ENCODE measurements at places on chromosomes 16 and 17.

DNA sequence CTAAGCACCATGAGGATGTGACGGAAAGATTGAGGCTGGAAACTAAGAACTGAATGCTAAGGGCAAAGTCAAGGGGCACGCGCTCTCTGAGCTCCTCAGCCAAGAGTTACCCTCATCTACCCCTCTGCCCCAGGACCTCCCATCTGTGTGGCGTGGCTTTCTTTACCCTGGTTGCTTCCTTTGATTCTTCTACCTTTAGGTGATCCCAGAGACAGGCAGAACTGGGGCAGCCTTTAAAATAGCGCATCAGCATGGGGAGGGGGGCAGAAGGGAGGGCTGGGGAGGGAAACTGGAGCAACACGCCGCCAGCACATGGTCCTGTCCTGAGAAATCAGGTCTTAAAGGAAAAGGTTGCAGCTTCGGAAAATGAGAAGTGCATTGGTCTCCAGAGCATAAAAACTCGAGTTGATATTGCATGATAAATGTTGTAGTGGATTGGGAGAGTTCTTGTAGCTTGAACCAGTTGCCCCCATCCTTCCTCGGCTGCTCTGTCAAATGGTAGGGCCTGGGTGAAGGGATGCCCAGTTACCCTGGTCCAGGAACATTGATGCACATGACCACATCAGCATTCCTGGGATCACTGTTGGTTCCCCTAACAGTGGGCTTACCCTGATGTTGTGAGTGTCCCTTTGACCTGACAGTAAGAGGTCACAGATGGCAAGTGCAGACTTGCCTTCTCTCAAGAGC is 29.7 kb downstream of the LDHD start:
- DNase-seq: no peak

- no peak for DNase-seq
Observed at GRCh38 chr16:88058136-88058535, 106.9 kb downstream of the BANP start.

DNA sequence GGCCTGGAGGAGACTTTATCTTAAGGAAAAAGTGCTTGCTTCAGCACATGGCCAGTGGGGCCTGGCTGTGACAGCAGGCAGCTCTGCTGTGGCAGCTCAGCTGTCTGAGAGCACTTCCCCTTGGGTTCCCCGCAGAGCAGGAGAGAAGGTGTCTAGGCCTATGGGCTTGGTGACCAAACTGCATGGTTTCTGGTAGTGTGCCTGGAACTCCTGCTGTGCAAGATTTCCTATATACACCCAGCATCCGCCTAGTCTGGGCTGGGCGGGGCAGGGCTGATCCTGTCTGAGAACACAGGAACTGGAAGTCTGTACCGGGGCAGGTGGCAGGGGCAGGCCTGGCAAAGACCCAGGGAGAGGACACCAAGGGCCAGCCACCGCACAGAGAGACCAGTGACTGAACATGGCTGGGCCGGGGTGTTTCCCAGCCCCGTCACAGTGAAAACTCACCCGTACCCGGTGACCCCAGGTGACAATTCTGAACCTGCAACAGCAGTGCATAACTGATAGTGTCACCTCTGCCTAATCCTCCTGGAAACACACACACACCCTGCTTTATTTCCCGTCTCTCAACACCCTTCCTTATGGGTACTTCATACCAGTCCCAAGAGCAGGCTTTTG is 39.3 kb downstream of the CHD9 start:
- no peak for DNase-seq

GRCh38 chr16:87133966-87134627 is 183.1 kb downstream of the C16orf95 start:
- DNase-seq: no peak

GRCh38 chr17:59416184-59416583 is 84.7 kb downstream of the YPEL2 start:
- DNase-seq: no peak

GRCh38 chr17:81039854-81040758 is 5.2 kb downstream of the BAIAP2 start:
- no peak for DNase-seq

DNA sequence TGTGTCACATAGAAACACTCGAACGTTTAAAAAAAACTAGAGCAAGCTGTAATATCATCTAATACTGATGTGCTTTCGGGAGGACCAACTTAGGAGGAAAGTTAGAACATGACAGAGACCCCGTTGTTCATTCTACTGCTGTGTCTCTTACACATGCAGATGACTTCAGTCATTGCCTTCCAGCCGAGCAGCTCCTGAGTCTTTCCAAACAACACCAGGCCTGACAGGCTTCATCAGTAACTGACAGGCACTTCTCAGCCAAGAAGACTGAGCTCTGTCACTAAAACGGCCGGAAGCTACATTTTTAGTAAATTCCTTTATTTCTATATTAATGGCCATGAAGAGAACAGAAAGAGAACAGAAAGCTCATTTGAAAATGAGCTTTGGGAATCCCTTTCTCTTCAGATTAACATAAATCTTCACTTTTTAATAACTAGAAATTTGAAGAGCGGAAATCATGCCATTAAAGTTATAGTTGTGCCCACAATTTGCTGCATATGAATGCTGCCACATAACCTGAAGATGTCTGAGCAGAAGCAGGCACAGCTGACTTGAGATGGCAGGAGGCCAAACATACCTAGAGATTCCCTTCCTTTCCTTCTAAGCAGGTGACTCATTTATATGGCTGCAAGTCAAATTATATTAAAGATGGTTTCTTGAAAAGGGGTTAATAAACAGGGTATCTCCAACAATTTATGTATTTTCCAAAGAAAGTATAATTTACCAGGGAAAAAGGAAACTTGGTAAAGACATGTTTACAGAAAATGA is 148.9 kb downstream of the ITFG1 start:
- no peak for DNase-seq

- DNase-seq: no peak
Observed at GRCh38 chr16:86297866-86298757, 212.2 kb upstream of the FOXF1 start.

DNA sequence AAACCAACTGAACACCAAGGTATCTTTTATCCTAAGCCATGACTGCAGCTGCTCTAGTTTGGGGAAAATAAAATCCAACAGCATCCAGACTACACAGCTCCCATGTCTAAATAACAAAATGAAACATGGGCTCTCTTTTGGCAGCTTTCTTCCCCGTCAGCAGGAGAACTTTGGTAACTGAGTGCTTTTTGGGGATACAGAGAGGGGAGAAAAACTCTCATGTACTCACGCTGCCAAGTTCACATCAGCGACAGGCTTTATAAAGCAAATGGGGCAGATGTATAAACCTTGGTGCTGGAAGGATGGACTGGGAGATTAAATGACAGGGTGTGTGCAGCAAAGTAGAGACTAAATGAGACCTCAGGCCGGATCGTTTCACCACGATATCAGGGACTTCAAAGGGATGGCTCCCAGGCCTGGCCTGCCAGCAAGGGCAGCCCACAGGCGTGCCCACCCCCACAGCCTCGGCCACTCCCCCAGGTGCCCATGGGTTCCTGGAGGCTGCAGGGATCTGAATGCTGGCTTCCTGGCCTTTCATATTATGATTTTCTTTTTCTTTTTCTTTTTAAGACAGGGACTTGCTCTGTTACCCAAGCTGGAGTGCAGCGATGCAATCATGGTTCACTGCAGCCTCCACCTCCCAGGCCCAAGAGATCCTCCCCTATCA is 174.6 kb downstream of the ZNF423 start:
- no peak for DNase-seq

- DNase-seq: no peak
Observed at GRCh38 chr16:86505185-86505898, 5.0 kb upstream of the FOXF1 start.

DNA sequence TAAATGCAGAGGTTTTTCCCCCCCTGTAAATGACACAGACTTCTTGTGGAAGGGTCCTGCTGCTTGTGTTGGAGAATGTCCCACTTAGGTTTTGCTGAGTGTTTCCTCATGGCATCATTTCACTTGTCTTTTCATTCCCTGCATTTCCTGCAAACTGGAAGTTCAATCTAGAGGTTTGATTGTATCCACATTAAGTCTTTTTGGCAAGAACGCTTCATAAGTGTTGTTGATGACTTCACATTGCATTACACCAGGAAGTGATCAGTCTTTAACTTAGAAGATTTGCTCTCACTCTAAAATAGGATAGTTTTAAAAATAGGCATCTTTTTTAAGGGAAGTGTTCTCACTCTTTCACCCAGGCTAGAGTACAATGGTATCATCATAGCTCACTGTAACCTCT is 67.2 kb downstream of the RPTOR start:
- no peak for DNase-seq

GRCh38 chr16:67663877-67664222 is 2.7 kb downstream of the ENKD1 start:
- no peak for DNase-seq

DNA sequence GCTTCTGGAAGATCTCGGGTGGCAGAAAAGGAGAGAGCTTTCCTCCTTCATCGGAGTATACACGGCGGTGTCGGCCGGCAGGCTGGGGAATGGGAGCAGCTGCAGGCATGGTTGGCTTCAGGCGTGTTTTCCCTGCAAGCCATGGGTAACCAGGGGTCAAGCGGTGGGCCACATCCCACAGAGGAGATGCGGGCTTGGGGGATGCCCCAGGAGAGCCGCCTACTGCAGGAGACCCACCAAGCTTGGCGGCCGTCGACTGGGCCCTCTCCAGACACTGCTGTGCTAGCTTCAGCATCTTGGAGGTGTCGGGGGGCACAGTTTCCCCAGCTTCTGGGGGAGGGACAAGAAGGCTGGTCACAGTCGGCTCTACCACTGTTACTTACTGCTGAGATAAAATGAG is 4.2 kb downstream of the VPS9D1 start:
- no peak for DNase-seq

Data from stimulated activated CD4-positive, alpha-beta T cell treated with anti-CD3 and anti-CD28 coated beads, TNF-alpha, amount 100 ng/mL, for 1 hour (primary cell).